Stimulated activated naive CD8-positive, alpha-beta T cell treated with anti-CD3 and anti-CD28 coated beads, Interleukin-15, Interleukin-2, amounts not matched to agents 100 U/mL and 50 U/mL, for 24 hours (primary cell): ENCODE measurements at places on chromosomes 13 and 19.

- DNase-seq, result no peak
These were observed 14.5 kb upstream of the RAB20 start for GRCh38 chr13:110576070-110576394.

DNA sequence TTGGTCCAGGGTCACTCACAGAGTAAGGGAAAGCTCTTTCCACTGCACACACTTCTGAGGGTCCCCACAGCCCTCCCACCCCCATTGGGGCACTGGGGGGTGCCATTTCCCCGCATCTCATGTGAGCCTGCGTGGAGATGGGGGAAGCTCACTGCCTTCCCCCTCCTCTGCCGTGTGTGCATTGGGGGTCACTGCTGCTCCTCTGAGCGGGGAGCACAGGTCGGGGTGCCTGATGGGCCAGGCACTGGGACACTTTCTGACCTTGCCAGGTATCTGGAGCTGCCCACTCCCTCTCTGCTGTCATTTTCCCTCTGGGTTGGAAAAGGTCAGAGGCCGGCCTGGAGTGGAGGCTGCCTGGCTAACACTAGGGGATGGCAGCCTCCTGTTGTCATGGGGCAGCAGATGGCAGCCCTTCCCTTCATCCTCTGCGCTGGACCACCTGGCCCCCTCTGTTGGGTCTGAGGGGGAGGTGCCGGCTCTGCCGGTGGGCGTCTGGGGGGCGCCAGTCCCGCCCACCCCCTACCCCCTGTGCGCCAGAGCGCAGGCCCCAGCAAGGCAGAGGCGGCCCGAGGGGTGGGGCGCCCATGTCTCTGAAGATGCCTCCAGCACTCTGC is 9.1 kb downstream of the SSBP4 start:
- DNase-seq, result no peak

GRCh38 chr13:109036078-109036780 is 406.8 kb downstream of the MYO16 start:
- no peak for DNase-seq

DNA sequence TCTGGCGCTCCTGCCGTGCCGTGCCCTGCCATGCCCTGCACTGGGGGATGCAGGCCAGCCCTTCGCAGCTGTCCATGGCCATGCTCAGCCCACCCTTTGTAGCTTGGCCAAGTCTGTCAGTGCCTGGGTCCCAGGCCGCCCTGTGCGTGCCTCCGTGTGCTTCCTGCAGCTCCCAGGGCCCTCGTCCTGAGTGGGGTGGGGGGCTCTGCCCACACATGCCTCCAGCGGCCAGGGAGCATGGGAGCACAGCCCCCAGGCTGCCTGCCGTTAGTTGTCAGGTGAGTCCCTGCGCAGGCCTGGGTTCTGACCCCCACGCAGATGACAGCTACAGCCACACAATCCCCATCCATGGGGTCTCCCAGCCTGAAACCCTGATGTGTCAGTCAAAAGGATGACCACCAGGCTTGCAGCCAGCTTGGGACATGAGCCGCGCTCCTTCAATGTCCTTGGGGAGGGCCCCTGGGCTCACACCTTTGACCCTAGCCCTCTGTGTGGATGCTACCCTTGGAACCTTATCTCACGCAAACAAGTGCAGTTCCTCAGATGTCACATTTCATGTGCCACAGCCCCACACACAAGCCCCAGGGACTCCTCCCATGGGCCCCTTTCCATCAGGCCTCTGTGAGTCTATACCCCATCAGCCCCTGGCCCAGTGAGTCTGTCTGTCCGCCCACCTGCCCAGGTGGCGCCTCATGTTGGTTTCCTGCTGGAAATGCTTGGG is 24.5 kb downstream of the TMED1 start:
- no peak for DNase-seq

DNA sequence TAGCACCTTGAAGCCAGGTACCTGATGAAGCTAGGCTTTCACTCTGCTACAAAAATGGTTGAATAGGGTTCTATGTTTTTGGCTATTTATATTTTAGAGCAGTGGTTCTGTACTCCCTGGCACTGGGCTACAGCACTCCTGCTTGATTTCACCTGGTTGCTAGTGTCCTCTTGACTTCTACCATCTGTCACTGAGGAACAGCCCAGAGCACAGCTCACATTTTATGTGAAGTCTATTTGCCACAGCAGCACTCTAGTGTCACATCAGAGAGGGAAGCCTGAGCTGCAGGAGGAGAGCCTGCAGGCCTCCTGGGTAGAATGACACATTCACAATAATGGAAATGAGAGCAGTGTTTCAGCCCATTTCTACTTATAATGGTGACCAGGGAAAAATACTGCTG is 184.2 kb downstream of the ZNF486 start:
- DNase-seq, result no peak

- DNase-seq, result no peak
These were observed 30.4 kb upstream of the FARP1 start for GRCh38 chr13:98112456-98112855.

DNA sequence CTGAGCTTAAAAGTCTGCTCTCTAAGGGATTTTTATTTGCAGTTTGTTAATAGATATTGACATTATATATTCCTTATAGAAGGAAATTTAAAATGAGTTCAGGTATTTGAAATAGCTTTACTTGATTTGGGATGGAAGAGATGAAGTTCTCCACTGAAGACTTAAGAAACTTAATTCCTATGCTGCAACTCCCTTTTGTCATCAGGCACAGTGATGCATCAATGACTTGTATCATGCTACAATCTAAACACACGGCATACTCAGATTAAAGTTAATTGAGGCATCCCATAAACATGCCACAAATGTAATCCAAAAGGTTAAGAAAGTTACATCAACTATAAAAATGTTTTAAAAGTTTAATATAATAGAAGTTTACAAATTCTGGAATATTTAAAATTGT is 109.0 kb downstream of the STARD13 start:
- no peak for DNase-seq

- no peak for DNase-seq
These were observed 81.1 kb downstream of the UFM1 start for GRCh38 chr13:38430796-38431195.

DNA sequence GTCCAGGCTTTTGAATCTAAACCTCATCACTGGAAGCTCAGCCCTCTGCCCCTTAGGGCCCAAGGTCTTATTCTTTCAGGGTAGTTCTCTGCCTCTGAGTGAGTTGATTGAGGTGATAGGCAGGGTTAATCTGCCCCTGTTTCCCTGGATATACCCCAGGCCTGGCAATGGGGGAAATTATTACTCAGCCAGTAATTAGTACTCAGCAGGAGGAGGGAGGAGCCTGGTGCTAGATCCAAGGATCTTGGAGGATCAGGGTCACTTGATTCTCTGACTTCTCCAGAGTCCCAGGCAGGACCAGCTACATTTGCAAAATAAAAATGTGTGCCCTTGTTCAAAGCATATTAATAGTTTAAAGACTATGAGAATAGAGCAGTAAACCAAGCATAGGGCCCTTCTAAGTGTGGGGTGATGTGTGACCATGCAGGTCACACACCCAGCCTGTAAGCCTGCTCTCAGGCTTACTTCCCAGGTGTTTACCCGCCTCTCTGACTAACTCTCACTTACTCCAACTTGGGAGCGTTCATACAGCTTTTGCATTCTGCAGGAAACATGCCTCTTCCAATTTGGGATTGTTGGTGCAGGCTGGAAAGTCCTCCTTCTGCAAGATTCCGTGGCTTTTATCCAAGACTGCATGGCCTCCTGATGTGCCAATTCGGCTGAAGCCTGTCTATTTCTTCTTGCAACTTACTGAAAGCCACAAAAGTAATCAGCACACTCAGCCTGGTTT is 7.9 kb upstream of the STK24 start:
- no peak for DNase-seq

- DNase-seq, result no peak
These were observed 1.7 kb upstream of the SLC10A2 start for GRCh38 chr13:103067751-103068555.

DNA sequence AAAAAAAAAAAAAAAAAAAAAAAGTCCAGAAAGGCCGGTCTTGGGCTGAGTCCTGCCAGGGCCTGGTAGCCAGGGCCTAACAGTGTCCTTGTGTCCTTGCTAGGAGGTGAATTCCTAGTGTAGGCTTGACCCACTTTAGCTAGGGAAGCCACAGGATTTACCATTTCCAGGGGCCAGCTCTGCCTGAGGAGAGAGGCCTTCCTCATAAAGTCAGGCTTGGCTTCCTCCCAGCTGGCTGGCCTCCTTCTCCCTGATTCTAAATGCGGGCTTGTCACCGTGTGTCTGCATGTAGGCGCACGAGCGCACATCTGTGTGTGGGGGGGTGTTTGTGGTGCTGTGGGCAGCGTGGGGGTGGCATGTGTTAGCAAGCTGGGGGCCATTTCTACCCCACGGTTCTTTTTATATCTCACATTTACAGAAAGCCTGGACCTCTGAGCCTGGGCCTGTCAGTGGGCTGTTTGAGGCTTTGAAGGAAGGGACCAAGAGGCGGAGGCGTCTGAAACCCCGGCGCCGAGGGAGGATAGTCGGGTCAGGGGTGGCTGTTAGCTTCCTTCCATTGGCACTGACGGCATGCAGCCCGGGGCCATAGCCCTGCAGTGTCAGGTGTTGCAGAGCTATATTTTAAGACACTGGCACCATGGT is 31.7 kb downstream of the IER2 start:
- peak; percentile 65 for DNase-seq

GRCh38 chr19:7970716-7971448 is 27.4 kb upstream of the TIMM44 start:
- DNase-seq, result peak; percentile 48

DNA sequence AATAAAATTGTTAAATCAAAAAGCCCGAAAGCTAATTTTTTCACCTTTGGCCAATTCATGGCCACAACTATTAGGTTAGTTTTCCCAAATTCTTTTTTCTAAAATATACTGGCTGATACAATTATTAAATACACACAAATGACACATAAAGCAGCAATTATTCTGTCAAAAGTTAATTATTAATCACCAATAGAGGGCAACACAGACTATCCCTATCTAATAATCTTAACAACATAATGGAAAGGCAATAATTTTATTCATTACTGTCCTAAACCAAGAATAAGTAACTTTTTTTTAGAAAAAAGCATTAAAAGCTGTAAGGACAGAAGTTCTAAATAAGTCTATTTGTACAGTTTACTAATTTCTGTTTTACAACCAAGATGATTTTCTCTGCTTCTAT is 51.7 kb downstream of the KATNAL1 start:
- DNase-seq, result no peak
